ENCODE measurements at places on chromosomes 6 and 20. TPM values are rescaled to one million over a fixed set of nuclear protein-coding genes. Genes with fewer than 3 reads are reported as not detected.

The GRM1 gene
- total RNA-seq: not detected

DNA sequence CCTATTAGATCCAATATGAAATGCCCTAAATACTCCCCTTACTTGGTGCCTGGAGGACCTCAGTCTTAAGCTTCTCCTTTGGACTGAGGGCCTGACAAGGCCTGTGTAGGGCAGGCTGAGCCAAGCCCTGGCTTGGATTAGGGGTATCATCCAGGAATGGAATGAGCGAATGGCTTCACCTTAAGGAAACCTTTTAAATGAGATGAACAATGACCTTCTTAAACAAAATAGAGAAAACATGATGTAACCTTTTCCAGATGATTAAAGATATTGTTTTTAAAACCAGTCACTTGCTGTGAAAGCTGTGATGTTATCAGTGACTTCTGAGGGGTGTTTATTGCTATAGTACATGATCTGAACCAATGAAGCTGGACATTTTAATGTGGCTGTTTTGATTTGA lies 55.5 kb downstream of the TRAF3IP2 start:
- DNase-seq: no peak

- no peak for DNase-seq
Measured at GRCh38 chr6:32867022-32867477, 13.1 kb downstream of the PSMB9 start.

The ADGB gene
- total RNA-seq: 0.35 TPM

DNA sequence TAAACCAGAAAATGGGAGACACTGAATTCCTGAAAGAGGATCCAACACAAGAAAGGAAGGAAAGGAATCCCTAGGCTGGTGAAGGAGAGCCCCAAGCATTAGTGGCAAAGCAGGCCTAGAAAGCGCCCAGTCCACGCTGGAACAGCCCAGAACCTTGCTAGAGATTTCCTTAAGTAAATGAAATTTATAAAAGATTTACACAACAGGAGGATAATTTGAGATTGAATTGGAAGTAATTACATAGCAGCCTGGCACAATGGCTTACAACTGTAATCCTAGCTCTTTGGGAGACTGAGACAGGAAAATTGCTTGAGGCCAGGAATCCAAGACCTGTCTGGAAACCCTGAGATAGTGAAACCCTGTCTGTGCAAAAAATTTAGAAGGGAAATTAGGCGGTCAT lies 26.8 kb upstream of the C20orf144 start:
- no peak for DNase-seq

GRCh38 chr20:31991339-31991705 lies 18.9 kb upstream of the CCM2L start:
- DNase-seq: no peak

DNA sequence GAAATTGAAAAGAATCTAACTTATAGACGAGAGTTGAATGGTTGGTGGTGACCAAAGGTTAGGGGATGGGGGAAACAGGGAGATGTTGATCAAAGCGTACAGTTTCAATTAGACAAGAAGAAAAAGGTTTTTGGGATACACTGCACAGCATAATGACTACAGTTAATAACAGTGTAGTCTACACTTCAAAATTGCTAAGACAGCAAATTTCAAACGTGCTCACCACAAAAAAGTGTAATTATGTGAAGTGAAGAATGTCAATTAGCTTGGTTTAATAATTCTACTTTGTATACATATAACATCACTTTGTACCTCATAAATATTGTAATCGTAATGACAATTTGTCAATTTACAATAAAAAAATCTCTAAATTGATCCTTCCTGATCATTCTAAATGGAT lies 267.5 kb downstream of the RNGTT start:
- DNase-seq: no peak

The DYNLT2 gene
- total RNA-seq: 1.4 TPM

DNA sequence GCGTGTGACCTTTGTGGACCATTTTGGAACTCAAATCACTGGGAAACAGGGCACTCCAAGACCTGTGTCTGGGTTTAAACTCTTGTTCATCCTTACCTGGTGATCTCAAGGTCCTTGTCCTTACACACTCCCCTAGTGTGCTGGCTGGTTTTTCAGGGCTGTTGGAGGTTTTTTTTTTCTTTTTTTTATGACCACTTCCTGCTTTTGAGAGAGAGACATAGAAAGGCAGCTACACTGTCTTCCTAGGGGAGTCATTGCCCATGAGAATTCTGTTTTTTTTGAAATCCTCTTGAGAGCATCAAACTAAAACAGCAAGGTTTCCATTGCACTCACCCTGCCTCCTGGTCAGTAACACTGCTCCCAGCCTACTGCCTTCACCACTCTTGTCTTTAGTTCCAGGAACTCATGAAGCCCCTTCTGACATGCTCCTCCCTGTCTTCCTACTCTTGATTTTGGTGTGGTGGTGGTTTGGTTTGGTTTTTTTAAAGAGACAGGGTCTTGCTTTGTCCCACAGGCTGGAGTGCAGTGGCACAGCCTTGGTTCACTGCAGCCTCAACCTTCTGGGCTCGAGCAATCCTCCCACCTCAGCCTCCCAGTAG lies 28.6 kb downstream of the PRPH2 start:
- DNase-seq: peak; percentile 54

- DNase-seq: peak; percentile 61
Measured at GRCh38 chr20:478949-479429, 16.7 kb upstream of the TBC1D20 start.

DNA sequence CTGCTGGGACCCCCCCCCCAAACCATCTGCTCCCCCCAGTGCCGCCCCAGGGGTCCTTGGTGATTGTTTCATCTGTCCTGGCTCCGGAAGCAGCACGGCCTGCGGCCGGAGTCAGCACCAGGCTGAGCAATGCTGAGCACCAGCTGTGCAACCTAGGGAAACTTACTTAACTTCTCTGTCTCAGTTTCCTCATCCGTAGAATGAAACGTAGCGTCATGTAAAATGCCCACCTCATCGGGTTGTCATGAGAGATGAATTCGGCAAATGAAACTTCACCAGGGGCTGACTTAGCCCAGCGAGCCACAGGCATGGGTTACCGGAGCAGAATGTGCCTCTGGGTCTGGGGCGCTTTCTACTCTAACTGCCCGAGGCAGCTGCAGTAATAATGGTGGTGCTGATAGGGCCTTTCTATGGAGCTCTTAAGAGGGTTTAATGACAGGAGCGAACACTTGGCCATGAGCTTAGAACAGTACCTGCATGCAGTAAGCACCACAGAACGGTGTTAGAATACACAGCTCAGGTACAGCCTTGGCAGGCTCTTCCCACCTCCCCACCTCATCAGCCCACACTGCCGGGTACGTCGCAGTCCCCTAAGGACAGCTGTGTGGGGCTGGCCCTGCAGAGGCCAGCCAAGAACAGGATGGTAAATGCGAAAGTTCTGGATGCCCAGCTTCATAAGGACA lies 1.7 kb downstream of the THBS2 start:
- no peak for DNase-seq

- DNase-seq: no peak
Measured at GRCh38 chr20:9616455-9616805, 102.0 kb downstream of the LAMP5 start.

GRCh38 chr6:41040940-41041536 lies 1.2 kb upstream of the TSPO2 start:
- DNase-seq: no peak

DNA sequence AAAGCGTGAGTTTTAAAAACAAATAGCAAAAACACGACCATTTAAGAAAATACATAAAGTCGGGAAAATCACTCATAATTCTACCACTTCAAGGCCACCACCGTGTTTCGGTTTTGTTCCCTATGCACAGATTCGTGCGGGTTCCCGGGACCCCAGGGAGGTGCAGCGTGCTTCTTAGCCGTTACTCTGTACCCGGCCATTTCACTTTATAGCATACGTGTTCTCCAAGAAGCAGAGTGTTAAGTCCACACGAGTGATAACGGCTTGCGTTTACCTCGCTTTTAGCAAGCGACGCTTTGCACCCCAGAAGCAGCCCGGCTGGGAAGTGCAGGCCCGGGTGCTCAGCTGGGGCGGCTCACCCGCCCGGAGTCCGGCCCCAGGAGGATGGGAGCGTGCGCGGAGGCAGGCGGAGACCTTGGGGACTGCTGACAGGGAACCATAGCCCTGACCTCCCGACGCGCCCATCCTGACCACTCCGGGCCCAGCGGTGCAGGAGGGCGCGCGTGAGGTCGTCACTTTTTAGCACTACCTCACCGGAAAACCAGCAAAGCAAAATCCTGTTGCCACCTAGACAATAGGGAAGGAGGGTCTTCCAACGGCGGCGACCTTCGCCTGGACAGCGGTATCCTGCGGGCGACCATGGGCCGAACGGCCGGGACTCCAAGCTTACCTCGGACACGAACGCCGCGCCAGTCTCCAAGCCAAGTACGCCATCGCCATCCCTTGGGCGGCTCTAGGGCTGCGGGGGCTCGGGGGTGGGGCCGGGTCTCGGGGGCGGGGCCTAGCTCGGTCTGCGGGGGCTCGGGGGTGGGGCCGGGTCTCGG lies at the start of gene ECI2:
TSS of gene ECI2 (minus strand) at position 735 of the 824 bp plus-strand sequence. CDS start at position 720, 15 bp downstream.
- DNase-seq: no peak

- DNase-seq: no peak
Measured at GRCh38 chr6:125219361-125219895, 65.9 kb downstream of the TPD52L1 start.

GRCh38 chr6:90230548-90231215 lies 66.0 kb downstream of the BACH2 start:
- no peak for DNase-seq

The TRIM39 gene
- total RNA-seq: 21.9 TPM

The CPXM1 gene
- total RNA-seq: 0.71 TPM

- no peak for DNase-seq
Measured at GRCh38 chr6:163813979-163814493, 399.5 kb downstream of the QKI start.

- no peak for DNase-seq
Measured at GRCh38 chr6:7897461-7898192, 13.0 kb downstream of the TXNDC5 start.

The RIPPLY2 gene
- total RNA-seq: not detected

DNA sequence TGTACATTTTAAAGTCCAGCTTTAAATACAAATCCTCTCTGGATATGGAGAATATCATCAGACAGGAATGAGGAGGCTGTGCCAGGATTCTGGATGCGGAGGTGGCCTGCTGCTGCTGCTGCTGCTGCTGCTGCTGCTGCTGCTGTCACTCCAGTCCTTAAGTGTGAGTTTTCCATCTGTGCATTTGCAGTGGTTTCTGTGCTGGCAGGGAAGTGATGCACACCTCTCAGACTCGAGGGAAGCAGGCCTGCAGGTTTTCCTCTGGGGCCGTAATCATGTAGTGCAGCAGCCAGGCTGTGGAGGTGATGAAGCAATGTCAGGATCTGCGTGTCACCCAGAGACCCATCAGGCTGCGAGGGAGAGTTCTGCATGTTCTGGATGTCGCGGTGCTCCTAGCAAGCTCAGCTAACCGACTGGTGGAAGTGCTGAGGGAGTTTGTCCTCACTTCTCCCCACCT lies 32.0 kb downstream of the CFAP61 start:
- DNase-seq: no peak

The DUSP15 gene
- not detected for total RNA-seq

- DNase-seq: no peak
Measured at GRCh38 chr6:31407699-31408098, 4.3 kb downstream of the MICA start.

The RNF217 gene
- not detected for total RNA-seq

GRCh38 chr6:77638129-77638830 lies 14.6 kb upstream of the MEI4 start:
- DNase-seq: no peak

GRCh38 chr6:41187924-41188886 lies 12.7 kb downstream of the TREML2 start:
- no peak for DNase-seq

The PRIM2 gene
- total RNA-seq: 35.2 TPM

GRCh38 chr6:161268531-161269210 lies 5.2 kb downstream of the AGPAT4 start:
- no peak for DNase-seq

The AKAP12 gene
- total RNA-seq: 1.3 TPM

- no peak for DNase-seq
Measured at GRCh38 chr6:28337121-28337520, 1.2 kb upstream of the ZSCAN31 start.

The RNF8 gene
- total RNA-seq: 35.2 TPM

GRCh38 chr6:53347921-53348370 lies 804 bp downstream of the ELOVL5 start:
- peak; percentile 69 for DNase-seq

GRCh38 chr20:11267131-11267761 lies 593.4 kb upstream of the JAG1 start:
- DNase-seq: no peak

The HDAC2 gene
- 121 TPM for total RNA-seq

DNA sequence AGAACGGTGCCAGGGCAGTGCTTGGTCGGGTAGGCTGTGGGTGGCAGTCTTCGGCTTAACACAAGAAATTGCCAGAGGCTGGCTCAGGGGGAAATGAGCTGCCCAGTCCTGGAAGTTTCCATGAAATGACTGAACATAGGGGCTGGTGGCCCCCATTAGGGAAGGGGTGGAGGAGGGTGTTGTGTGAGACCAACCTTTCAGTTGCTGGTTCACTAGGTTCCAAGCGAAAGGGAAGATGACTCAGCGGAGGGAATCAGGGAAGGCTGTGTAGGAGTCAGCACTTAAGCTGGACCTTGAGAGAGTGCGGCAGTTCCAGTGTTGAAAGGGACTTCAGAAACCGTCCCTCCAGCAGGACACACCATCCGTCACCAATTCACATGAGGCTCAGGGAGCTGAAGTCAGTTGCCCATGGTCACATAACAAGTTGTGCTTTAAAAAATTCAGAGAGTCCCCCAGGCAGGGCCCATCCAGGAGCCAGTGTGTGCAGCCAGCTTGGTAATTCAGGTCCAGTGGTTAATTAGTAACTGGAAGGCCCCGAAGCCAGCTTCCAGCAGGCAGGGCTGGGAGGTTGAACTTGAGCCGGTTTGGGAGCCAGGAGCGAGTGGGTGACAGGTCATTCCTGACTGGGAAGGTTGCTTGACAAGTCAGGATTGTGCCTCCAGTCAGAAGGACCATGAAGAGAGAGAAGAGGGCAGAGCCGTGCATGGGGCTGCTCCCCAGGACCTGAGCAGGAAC lies at the start of gene SGK2:
TSS of gene SGK2 (plus strand) at position 616 of the 735 bp plus-strand sequence. CDS start 7,469 bp downstream, outside the sequence.
- DNase-seq: no peak

GRCh38 chr20:34541264-34541901 lies 17.1 kb upstream of the MAP1LC3A start:
- peak; percentile 30 for DNase-seq

DNA sequence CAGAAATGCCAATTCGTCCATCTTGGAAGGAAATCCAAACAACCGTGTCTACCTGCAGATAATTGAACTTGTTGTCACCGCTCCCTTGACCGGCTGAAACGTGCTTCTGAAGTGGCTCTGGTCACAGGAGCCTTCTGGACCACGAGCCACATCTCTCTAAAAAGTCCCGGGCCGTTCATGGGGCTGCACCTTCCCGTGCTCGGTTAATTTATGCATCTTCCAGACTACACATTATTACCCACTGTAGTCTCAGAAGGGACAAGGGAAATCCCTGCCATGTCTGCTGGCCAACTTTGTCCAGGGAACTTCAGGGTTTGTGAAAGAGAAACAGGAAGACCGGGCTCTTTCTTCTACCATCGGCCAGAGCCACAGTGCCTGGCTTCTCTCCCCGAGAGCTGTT lies 63.4 kb upstream of the MPC1 start:
- DNase-seq: no peak
